Stimulated activated CD4-positive, alpha-beta T cell treated with anti-CD3 and anti-CD28 coated beads, Interleukin-15, amount 100 ng/mL, for 1 hour (primary cell): ENCODE measurements at places on chromosomes 1 and 21.
A peak's percentile ranks its signal among the peaks of the same experiment; 100 is the strongest.

DNA sequence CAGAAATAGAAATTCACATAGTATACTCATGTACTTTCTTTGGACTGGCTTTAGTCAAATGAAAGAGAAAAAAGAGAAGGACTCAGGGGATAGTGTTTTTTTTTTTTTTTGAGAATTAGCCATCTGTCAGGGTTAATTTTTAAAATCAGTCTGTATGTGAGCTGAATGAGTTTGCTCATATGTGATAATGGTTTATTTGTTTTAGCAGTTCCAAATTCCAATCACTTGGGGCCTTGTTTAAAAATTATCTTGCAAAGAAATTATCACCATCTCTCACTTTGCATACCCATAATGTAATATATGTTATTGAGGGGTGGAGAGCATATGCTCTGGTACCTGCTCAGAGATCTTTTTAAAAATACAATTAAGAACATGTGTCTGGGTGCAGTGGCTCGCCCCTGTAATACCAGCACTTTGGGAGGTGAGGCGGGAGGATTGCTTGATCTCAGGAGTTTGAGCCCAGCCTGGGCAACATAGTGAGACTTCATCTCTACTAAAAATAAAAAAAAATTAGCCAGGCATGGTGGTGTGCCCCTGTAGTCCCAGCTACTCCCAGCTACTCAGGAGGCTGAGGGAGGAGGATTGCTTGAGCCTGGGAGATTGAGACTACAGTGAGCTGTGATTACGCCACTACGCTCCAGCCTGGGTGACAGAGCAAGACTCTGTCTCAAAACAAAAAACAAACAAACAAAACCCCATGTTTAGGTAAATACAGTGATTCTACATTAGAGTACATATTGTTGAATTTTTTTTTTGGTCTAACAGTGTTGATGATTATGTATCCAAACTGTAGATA, 19.7 kb downstream of the GNAI3 start:
- DNase-seq, result no peak

GRCh38 chr1:230851291-230851691, 17.0 kb downstream of the C1orf198 start:
- DNase-seq, result no peak

DNA sequence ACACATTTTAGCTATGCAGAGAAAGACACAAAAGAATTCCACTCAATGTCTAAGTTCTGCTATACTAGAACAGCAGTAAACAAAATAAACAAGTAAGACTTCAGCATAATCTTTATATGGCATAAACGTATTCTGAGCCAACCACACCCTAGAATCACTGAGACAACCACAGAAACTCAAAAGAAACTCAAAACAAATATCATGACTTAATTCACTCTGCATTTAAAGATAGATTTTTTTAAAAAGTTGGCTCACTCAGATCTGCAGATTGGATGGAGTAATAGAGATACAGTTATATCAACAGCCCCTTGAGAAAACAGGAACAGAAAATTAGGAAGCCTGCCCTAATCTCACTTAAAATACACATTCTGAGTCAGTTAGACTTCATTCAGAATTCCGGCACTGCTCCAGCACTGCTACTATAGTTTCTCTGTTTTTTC, 95.0 kb downstream of the COL24A1 start:
- no peak for DNase-seq

- no peak for DNase-seq
These were observed 35.8 kb downstream of the ATF6 start for GRCh38 chr1:161801955-161802354.

DNA sequence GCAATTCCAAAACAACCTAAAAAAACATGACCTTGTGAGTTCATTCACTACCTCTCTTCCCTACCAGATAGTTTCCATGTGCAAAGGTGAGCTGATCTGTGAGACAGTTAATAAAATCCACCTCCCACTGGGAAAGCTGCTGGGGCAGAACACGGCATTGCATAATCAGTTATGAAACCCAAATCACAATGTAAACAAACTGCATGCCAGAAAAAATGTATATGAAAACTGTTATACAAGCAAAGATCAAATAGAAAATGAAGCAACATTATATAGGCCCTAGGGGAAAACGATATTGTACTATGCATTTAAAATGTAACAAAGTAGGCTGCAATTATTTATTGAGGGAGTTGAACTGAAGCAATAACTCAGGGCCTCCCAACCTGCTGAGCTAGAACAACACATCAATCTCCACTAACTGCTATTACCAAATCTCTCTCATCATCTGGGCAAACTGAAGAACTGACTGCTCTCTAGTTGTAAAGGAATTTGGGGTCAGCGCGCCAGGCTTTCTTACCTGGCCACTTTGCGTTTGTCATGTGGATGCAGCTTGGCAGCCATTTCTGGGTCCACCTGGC, 31.0 kb downstream of the TRIT1 start:
- no peak for DNase-seq

GRCh38 chr21:26941421-26941820, 25.5 kb downstream of the ADAMTS5 start:
- DNase-seq, result no peak

- no peak for DNase-seq
These were observed at the start of gene FMN2 for GRCh38 chr1:240091614-240092300. TSS of gene FMN2 (plus strand) at chr1:240091883. CDS start at chr1:240092110, 227 bp downstream.

GRCh38 chr1:36366091-36366661, 19.5 kb downstream of the STK40 start:
- DNase-seq, result peak; percentile 26

DNA sequence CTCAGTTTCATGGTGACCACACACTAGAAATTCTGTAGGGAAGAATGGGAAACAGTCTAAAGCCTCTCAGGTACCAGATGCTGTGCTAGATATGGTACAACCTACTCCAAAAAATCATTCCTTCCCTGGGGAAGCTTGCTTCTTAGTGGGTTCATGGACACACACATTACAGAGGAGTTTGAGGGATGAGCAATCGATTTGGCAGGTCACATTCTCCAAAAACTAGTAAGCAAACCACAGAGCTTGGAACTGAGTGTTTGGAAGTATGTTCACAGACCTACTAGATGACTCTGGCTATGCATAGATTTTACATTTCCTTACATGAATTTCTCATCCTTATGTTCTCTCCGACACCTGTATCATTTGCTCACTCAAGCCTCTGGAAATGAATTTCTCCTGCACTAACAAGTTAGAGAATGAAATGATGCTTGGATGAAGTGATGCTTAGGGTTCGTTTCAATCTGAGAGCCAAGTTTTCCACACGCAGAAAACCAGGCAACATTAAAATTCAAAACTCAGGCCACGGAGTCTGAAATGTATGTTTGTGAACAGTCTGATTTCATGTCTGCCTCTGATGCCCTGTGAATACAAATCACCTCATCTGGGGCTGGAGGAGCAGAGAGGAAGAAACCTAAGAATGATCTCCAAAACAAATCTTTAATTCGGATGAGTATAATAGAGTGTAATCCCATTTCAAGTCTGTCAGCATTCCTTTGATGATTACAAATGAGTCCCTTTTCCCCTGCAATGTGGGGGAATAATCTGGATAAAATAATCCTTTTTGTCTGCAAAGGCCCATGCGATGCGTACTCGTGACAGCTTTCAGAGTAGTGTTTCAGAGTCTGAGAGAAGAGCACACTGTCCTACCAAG, 11.0 kb downstream of the EVA1C start:
- DNase-seq, result no peak

DNA sequence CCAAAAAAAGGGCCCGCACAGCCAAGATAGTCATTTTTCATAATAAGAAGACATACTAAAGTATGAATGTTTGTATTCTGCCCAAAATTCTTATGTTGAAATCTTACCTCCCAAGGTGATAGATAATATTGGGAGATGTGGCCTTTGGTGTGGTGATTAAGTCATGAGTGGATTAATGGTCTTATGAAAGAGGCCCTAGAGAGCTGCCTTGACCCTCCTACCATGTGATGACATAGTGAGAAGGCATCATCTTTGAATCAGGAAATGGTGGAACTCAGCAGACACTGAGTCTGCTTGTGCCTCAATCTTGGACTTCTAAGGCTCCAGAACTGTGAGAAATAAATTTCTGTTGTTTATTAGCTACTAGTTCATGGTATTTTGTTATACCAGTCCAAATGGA, 11.8 kb upstream of the RNPC3 start:
- no peak for DNase-seq

DNA sequence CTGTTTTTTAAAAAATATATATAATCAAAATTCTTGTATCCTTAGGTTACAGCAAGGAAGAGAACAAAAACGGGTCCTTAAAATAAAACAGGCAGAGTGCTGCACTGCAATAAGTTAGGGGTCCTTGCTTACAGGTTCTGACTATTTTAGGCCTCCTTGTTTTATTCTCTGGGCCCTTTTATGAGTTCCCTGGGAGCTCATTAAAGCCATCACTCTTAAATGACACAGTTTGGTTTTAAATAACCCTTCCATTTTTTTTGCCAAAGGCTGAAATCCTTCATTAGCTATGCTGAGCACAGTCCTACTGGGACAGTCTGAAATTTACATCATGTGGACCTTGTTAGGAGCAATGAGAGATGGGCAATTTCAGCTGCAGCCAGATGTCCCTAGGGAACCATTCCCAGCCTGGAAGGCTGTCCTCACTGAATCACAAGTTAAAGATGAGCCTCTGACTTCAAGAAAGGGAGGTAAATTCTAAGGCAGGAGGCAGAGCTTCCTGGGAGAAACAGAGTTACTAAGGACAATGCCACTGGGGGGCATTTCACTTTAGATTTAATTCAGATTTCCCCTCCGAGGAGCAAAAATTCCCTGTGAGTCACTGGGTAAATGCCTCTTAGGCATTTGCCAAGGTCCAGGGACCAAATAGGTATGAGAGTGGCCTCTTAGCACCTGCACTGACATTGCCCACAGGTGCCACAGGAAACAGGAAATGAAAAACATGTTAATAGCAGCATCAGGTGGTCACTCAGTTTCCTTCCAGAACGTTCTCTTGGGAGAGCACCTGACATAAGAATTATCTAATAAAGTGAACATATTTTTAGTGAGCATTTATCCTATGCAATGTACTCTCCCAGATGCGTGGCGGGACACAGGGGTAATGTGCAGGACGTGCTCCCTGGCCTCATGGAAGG, 3.8 kb upstream of the MUL1 start:
- no peak for DNase-seq

GRCh38 chr1:210523830-210524229, 195.1 kb downstream of the HHAT start:
- DNase-seq, result no peak

DNA sequence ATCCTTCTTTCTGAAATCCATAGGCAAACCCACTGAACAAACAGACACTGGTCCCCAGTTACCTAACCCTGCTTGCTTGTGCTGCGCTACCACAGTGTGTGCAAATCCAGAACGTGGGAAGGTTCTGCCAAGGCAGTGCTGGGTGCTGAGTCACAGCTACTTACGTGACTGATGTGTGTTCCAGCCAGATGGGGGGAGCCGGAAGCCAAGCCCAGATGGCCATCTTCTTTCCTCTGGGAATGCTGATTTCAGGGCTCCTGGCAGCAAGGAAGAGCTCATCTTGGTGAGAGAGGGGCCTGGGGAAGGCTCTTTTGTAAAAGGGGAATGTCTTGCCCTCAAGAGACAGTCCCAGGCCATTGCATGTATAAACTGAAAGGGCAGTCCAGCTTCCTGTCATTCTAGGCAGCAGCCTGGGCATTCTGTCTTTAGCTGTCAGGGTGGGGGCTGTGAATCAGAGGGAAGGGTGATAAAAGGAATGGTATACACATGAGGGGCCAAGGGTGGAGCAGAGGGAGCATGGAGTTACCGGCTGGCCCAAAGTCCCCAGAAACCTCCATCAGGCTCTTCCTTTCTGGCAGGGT, 54.1 kb downstream of the CD46 start:
- no peak for DNase-seq

DNA sequence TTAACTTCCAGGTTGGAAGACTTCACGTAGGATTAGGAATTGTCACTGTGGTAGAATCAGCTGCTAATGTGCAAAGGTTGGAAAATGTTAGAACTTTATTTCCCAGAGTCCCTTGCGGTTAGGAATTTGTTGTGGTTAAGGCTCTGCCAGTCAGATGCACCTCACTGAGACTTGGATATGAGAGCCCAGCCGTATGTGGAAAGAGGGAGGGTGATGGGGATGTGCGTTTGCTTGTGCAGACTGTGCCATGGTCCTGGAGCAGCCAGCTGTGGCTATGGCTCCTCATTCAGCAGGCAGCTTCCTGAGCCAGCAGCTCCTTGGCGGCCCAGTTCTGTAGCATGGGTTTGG, 12.5 kb downstream of the S100A10 start:
- no peak for DNase-seq

- no peak for DNase-seq
These were observed 135.7 kb upstream of the RUNX3 start for GRCh38 chr1:25065795-25066238.

DNA sequence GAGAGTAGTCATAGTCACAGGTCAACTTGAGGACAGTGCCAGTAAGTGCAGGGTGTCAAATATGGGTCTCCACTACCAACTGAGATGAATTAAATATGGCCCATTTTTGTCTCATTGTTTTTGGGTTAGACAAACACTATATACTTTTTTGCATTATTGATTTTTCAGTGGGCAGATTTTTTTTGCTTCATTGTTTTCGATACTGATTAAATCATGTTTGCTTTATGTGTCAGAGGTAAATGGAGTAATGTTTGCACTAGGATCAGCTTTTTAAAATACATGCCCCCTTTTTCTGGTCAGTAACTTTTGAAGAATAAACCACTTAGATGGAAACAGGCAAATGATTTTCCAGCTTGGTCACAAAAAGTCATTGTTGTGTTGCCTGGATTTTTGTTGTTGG, 199.0 kb downstream of the USH2A start:
- no peak for DNase-seq

DNA sequence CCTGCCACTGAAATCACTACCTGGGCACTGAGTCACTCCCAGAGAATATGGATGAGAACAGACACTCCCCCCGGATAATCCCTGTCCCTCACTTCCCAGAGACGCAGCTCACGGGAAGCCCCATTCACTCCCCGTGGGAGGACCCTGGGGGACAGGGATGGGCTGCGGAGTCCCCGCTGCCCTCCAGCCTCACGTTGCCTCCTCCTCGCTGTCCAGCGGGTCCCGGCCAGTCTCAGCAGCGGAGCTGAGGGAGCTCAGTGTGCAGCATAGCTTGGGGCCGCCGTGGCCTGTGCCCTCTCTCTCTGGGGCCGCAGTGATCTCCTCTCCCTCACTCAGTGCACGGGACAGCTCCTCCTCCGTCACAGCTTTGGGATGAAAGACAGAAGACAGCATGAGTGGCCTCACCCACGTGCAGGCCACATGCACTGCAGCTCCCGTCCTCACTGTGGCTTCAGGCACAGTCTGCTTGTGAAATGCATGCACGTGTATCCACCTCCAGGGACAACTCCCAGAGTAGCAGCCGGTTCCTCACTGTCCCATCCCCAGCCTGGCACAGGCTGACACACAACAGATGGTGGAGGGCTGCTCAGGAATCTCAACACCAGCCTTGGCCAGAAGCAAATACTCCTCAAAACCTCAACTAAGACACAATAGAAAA, 7.4 kb downstream of the CFAP410 start:
- DNase-seq, result no peak

DNA sequence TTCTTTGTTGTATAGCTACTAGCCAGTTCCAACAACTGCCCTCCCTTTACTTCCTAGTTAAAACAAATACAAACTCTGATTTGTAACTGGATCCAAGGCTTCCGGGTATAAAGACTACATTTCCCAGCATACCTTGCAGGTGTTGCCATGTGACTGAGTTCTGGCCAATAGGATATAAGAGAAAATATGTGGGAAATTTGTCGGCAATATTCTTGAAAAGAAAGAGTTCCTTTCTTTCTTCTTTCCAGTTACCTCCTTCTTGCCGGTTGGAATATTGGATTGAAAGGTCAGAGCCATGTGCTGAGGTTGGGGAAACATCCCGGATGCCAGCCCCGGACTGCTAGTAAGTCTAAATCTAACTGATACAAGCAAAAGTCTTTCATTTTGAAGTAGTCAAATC, 23.0 kb upstream of the ZBTB40 start:
- DNase-seq, result no peak

- DNase-seq, result no peak
These were observed 1.2 kb downstream of the MTF2 start for GRCh38 chr1:93080179-93080823.
